ENCODE measurements at places on chromosomes 1 and 21. TPM values are rescaled to one million over a fixed set of nuclear protein-coding genes. Genes with fewer than 3 reads are reported as not detected.
A peak's percentile ranks its signal among the peaks of the same experiment; 100 is the strongest.

- peak; percentile 81 for DNase-seq
Observed at GRCh38 chr1:175757381-175758015, 14.1 kb upstream of the TNR start.

DNA sequence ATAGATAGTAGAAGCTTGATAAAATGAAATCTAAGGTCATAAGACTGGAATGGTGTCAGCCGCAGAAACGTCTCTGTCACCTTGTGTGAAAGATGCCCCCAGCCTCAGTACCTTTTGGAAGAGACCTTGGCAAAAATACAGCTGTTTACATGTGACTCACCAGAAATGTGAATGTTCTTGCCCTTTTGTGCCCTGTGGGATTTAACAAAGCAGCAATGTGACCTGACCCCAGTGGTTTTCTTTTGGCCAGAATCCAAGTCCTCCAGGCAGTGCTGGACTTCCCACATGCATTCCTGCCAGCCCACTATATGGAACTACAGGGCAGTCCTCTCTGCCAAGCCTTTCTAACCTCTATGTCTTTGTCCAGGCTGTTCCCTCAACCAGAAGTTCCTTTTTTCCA is 27.2 kb upstream of the LRRC8C start:
- no peak for DNase-seq

DNA sequence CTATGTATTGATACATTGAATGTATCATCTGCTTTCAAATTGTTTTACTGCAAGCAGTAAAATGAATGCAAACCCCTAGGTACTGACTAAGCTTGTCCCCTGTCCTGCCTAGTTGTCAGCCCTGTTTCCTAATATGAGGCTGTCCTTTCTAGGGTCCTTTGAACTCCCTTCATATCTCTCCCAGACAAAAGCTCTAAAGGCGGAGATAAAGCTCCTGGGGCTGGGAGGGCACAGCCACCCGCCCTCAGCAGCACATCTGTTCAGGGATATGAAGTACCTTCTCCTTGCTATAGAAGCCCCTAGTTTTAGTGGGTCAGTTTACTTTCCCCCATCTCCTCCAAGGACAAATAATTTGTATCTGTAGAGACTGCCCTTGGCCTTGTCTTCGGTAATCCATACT is 93.1 kb upstream of the ETS2 start:
- DNase-seq = no peak

DNA sequence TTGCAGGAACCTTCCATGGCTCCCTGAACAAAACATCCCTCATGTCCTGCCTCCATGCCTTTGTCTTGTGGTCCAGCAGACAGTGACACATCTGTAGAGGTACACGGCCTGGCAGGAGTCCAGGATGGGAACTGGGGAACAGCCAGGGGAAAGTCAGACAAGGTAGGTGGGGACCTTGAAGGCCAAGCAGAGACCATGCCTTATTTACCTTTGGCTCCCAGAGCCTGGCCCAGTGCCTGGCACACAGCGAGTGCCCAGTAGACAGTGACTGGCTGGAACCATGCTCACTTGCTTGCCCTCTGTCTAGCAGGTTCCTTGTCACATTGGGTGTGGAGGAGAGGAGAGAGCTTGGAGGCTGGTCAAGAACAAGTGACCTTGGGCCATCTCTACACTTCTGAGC is 81.0 kb downstream of the BCAR3 start:
- DNase-seq = no peak

GRCh38 chr1:114286179-114286578 is 132.5 kb upstream of the SYT6 start:
- DNase-seq = no peak

DNA sequence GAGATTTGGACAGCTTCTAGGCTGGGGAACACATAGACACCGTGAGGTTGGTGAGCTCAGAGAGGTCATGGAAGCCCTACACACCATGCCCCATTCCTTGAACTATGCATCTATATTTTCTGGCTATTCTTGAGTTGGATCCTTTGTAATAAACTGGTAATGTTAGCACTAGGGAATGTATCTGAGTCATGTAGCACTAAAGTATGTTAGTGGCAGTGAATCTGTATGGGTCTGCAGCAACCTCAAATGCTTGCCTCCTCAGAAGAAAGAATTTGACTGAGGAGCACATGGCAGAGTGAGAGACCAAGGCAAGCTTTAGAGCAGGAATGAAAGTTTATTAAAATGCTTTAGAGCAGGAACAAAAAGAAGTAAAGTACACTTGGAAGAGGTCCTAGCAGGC is 43.7 kb upstream of the LRRC7 start:
- no peak for DNase-seq

DNA sequence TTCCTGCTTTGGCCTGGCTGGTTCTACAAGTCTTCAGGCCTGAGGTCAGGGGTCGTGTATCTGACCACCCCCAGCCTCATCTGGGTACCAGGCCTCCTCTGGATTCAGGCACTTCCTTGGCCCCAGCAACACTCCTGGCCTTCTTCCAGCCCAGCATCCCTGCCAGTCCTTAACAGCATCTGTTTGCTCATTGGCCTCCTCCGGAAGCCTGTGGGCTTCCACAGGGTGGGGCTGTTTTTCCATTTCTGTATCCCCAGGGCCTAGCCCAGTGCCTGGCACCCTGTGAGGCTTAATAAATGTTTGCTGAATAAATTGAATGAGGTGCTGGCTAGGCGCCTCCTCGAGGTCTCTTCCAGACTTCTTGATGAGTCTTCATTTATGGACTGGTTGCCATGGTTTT is 21.5 kb upstream of the GPR37L1 start:
- no peak for DNase-seq

- DNase-seq = no peak
Observed at GRCh38 chr1:234614081-234614489, 4.1 kb upstream of the IRF2BP2 start.

GRCh38 chr1:147611021-147611426 is 59.3 kb downstream of the ACP6 start:
- no peak for DNase-seq

DNA sequence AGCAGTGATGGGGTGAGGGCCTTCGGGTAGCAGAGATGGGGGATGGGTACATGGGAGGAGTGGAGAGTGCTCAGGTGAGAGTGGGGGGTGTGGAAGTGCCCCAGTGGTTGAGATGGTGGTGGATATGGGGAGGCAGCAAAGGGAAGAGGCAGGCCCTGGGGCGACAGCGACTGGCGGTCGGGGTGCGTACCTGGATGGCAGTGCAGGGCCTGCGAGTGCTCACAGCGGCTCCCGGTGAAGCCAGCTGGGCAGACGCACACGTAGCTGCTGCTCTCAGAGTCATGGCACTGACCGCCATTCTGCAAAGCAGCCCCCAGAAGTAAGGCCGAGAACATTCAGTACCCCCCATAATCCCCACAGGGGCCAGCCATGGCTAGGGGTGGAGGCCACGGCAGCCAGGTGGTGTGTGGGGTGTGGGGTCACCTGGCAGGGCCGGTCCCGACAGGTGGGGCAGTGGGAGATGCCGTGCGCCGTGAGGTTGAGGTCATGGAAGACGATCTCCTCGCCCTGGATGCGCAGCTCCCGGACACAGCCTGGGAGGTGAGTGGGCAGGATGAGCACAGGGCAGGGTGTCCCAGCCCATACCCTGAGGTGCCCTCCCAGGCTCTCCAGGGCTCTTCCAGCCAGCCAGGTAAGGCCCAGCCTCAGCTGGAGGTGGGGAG is 18.9 kb downstream of the LDLRAD2 start:
- no peak for DNase-seq

DNA sequence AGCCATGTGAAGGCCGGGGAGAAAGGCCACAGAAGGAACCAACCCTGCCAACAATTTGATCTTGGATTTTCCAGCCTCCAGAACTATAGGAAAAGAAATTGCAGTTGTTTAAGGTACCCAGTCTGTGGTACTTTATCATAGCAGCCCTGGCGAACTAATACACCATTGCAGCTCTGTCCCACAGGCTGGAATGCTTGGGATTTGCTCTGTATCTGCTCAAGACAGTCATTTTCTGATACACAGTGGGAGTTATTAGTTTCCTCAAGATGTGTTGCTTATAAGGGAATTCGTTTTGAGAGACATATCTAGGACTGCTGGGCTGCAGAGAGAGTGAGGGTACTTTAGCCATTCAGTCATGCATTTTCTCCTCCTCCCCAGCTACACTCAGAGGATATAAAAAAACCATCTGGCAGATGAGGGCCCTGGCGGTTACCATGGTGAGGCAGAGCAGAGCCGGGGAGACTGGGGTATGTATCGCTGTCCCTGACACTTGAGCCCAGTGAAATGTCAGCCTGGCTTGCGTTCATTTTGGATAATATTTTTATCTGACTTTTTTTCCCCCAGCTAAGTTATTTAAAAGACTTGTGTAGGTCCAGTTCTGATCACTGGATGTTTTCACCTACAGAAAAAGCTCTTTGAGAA is 104.6 kb downstream of the DIRAS3 start:
- DNase-seq = no peak

- no peak for DNase-seq
Observed at GRCh38 chr1:115134850-115135480, 45.7 kb upstream of the TSPAN2 start.

DNA sequence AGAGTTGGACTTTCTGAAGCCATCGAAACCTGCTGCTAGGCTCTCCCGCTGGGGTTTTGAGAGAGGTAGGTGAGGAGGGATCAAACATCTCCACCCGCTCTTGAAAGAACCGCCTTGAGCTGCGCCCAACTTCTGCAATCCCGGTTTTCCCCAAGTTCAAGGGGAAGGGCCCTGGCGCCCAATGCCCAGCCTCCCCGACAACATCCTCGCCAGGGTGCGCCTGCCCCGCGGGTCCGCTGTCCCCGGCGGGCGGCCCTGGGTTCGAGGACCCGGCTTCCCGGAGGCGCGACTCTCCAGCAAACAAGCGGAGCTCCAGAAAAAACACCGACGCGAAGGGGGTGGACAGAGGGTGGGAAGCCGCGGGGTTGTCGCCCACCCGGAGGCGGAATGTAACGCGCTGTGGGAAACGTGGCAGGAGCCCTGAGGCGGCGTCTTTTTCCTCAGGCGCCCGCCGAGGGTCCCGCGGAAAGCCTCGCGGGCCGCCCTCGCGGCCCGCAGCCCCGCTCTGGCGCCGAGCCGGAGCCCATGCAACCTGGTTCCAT is 607 bp downstream of the BTG3 start:
- peak; percentile 64 for DNase-seq

DNA sequence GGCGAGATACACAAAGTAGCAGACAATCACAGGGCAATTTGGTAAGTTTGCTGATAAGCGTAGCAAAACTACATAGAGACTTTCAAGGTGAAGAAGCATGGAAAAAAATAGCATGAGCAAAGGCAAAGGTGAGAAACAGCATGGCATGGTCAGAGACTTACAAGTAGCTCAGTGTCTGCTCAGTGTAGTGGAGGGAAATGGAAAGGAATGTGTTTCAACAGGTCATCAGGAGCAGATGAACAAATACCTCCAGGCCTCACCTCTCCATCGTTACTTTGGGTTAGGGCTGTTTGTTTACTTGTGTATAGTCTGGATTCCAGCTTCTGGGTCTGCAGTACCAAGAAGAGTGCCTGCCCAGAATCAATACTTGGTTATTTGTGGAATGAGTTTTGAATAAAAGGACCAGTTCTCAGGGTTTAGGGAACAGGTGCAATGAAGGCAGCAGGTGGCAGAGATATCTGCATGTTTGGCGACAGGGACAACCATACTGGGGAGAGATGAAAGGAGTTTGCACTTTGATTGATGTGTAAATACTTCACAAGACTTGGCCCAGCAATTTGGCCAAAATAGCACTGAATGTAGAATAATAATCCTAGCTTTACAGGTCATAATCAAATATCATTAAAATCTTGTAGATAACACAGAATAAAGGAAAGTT is 97.0 kb upstream of the FGGY start:
- no peak for DNase-seq

DNA sequence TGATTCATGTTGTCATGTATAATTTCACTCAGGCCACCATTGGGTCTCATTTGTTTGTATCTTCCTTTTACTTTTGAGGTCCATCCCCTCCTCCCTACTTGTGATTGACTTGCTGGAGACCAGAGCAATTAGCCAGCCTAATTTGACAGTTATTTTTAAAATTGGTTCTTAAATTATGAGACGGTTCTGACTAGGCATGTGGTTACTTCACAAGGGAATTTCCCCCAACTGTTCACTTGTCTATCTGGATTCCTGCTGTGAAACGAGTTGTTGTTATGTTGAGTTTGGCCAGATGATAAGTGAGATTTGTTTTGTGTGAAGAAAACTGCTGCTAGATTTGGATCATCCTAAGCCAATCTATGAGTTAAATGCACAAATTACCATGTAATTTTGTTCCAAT is 359.1 kb downstream of the BARHL2 start:
- no peak for DNase-seq

GRCh38 chr1:218517459-218517858 is 172.3 kb downstream of the TGFB2 start:
- DNase-seq = no peak

DNA sequence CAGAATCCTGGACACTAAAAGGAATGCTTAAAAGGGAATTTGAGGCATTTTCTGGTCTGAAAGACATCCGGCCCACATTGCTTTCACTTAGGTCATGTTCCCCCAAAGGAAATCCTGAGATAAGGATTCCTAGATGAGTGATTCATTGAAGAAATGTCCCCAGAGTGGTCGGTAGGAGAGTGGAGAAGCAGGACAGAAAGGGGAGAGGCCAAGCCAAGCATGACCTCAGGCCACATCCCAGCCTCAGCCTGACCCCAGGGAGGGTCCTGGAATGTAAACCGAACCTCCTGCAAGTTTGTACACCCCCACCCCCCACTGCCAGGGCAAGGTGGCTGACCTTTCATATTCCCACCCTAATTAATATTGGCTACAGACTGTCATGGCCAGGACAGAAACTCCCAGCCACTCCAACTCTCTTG is 16.6 kb downstream of the HIVEP3 start:
- DNase-seq = no peak

DNA sequence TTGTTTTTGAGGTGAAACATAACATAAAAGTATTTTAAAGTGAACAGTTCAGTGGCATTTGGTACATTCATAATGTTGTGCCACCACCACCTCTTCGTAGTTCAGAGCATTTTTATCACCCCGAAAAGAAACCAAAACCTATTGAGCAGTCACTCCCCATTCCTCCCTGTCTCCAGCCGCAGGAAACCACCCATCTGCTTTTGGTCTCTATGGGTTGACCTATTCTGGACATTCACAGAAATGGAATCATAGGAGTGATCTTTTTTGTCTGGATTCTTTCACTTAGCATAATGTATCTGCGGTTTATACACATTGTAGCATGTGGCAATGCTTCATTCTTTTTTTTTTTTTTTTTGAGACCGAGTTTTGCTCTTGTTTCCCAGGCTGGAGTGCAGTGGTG is 141.2 kb downstream of the VPS13D start:
- DNase-seq = no peak

AMY1B gene
- not detected for total RNA-seq

FBXO2 gene
- total RNA-seq = 55.5 TPM

CRYAA gene
- total RNA-seq = not detected

RHD gene
- not detected for total RNA-seq

MAN1C1 gene
- total RNA-seq = 7.8 TPM

FAM3B gene
- 2.0 TPM for total RNA-seq

ZNF326 gene
- 30.6 TPM for total RNA-seq

OR10Z1 gene
- not detected for total RNA-seq

RSPO1 gene
- total RNA-seq = 0.21 TPM

CLEC20A gene
- total RNA-seq = not detected

CFHR4 gene
- not detected for total RNA-seq

All from H1 (cell line).